ENCODE measurements at places on chromosomes 13 and 19.

DNA sequence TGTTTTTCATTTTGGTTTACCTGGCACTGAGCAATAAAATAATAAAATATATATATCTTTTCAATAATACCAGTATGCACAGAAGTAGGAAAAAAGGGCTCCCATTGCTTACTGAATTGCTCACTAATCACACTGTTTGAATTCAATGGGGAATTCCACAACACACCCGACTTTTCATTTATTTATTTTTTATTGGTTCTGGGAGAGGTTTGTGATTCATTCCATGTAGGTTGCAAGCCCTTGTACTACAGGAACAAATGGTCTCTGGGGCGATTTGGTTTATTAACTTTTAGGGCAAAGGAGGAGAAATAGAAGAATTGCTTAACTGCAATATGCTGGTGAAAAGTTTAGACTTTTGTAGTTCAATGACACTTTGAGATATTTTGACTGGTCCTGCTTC, 207.4 kb downstream of the DCT start:
- no peak for DNase-seq

DNA sequence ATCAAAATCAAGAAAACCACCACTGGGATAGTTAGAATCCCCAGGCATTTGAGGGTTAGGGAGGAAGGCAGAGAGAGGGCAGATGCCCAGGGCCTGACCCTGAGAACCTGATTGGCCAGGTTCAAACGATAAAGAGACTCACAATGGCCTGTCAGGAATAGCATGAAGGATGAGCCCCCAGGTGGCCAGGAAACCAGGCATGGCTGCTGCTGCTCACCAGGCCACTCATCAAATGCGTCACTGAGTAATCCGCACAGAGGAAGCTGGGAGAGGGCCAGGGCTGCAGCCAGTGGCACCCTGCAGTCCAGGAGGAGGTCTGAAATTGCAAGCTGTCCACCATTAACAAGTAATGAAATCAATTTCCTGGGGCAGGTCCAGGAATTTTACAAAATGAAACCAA, 111.3 kb downstream of the KATNAL1 start:
- DNase-seq, result no peak

GRCh38 chr19:49020931-49021895, 2.9 kb downstream of the CGB3 start:
- DNase-seq, result peak; percentile 39

DNA sequence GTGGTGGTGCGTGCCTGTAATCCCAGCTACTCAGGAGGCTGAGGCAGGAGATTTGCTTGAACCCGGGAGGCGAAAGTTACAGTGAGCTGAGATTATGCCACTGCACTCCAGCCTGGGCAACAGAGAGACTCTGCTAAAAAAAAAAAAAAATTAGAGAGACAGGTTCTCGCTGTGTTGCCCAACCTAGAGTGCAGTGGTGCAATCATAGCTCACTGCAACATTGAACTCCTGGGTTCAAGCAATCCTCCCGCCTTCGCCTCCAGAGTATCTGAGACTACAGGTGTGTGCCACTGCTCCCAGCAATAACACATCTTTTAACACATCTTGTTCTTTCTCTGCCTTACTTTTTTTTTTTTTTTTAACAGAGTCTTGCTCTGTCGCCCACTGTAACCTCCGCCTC, 32.7 kb downstream of the CLEC17A start:
- DNase-seq, result no peak

DNA sequence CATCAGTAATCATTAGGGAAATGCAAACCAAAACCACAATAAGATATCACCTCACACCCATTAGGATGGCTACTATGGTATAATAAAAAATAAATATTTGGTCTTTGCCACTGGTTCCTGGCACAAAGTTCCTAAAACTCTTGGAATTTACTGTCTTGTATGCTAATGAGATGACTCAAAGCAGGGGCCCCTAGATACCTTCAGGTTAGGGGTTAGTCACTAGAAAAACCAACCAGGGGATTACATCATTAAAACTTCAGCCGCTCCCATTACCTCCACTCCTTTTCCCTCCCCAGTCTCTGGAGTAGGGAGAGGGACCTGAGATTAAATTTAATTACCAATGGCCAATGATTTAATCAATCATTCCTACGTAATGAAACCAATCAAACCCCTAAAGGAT, 49.6 kb downstream of the THSD1 start:
- DNase-seq, result no peak

DNA sequence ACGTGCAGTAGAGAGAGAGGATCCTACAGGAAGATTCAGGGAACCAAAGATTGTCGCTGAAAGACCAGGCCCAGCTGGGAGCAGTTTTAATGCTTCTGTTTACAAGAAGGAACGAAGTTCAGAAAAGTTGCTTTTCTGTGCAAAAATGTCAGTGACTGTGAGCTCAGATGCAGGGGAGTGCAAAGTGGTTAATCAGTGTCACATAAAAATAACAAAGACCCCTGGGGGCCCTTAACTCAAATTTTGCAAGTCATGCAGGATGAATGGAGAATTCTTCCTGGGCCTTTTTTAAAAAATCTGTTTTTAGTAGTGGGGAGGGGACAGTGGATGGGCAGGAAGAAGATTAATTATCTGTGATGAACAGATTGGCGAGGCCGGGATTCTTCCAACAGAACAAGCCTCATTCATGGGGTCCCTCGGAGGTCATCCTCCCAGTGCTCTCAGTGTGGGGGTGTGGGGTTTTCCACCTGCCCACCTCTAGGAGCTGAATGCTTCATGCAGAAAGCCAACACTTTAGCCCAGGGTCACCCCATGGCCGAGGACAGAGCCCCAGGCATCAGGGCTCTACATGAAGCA, 167.2 kb downstream of the UQCRFS1 start:
- no peak for DNase-seq

DNA sequence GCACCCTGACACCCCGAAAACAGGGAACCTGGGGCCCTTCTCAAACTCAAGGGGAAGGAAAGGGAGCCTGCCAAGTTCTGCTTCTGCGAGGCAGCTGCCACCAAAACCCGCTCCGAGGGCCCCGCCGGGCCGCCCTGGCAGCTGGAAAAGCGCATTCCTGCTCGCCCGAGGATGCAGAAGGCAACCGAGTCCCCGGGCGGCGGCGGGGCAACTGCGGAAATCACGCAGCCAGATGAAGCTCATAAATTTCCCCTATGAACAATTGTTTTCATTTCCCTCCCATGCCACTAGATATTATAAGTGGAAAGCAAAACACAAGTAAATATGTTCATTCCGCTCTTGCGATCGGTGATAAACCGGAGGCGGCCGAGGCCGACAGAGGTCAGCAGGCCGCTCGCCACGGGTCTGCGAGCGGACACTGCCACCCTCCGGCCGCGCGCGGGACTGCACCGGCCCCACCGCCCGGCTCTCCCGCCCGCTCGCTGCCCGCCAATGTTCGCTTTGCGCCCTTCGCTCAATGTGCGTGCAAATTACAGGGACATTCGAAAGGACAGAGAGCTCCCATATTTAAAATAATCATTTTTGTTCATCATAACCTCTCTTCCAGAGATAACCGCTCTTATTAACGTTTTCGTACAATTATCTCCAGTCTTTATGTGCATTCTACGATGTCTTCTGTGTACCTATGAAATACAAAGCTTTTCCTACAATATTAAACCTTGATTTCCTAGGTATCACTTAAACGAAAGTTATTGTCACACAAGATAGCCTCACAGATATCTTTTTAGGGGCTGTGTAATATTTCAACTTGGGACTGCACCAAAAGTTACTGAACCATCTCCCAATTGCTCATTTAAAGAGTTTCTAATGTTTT, 120.8 kb upstream of the ZNF507 start:
- peak; percentile 62 for DNase-seq

GRCh38 chr13:59468396-59468795, 695.3 kb downstream of the DIAPH3 start:
- no peak for DNase-seq
